Lung (tissue), 17 donors: ENCODE measurements at places on chromosomes 12 and 14.

- DNase-seq: no peak
Measured at GRCh38 chr14:54650959-54651351, 84.0 kb downstream of the SAMD4A start.

- no peak for DNase-seq
Measured at GRCh38 chr12:78340406-78340805, 509.7 kb downstream of the NAV3 start.

GRCh38 chr14:65308536-65308935 is 104.0 kb upstream of the FUT8 start:
- DNase-seq: no peak

DNA sequence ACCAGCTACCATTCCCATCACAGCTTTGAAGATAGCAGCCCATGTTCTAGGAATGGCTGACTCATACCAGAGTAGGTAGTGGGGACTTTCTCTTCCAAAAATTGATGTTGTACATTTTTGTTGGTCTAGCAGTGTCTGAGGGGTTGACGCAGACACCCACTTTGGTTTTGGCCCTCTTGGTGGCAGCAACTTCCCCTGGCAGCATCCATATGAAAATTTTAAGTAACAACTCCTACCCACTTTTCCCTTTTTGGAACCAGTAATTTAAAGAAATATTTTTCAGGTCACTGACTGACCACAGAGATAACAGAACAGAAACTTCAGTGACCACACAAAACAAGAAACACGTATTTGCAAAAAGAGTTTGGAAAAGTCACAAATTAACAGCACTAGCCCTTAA is 162.0 kb upstream of the TMCC3 start:
- no peak for DNase-seq

GRCh38 chr14:69501423-69501838 is 16.9 kb downstream of the PLEKHD1 start:
- DNase-seq: peak; percentile 80

DNA sequence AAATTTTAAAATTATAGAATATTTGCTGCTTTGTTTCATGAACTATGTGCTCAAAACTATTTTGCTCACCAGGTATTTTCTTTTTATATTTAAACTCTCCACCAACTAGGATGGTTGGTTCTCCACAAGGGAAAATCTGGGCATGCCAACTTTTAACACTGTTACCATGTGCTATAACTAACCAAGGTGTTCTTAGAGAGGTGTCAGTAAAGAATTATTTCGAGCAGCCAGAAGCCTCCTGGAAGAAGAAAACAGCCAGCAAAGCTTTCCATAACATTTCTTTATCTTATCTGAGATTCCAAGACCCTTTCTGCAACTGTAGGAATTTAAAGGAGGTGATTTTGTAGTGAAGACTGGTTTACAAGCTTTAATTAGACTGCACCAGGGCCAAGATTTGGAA is 97.3 kb downstream of the PRICKLE1 start:
- DNase-seq: no peak

DNA sequence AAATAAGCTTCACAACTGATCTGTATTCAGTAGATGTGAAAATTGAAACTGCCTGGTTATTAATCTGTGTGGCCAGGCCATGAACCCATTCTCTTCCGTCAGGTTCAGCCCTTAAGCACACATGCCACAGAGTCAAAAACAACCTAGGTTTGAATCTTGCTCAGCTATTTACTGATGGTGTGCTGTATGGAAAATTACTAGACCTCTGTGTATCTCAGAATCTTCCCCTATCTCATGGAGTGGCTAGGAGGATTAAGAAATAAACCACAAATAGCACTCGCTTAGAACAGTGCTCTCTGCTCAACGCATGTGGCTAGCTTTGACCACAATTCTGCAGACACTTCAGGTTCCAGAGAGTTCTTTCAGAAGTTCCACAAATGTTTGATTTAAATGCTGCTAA is 240.7 kb upstream of the PLEKHG7 start:
- no peak for DNase-seq

DNA sequence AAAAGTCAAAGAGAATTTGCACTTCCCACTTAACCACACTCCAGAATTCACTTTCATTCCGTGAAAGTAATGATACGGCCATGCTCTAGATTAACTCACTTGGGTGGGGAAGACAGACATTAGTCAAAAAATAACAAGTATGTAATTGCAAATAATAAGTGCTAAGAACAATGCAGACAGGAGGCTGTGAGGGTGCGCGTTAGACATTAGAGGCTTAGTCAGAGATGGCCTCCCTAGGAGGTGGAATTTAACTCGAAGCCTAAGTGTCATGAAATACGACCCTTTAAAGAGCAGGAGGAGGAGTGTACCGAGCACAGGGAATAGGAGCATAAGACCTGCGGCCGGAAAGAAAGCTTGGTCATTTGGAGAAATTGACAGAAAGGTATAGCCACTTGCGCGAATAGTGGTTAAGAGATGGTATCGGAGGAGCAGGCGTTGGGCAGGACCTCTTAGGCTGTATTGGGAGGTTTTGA is 628 bp downstream of the SNRPF start:
- peak; percentile 14 for DNase-seq

GRCh38 chr12:31783996-31784645 is 55.3 kb upstream of the AMN1 start:
- peak; percentile 18 for DNase-seq

GRCh38 chr14:52998376-52999015 is 47.6 kb upstream of the FERMT2 start:
- peak; percentile 57 for DNase-seq

GRCh38 chr14:76834241-76834661 is 8.0 kb downstream of the LRRC74A start:
- DNase-seq: no peak

DNA sequence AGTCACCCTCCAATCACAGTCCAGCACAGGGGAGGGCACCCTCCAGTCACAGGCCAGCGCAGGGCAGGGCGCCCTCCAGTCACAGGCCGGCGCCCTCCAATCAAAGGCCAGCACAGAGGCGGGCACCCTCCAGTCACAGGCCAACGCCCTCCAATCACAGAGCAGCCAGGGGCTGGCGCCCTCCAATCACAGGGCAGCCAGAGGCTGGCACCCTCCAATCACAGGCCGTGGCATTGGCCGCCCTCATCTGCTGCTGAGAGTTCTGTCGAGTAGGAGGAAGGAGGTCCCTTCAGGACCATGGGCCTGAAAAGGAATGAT is 26.6 kb downstream of the DDX51 start:
- DNase-seq: no peak

DNA sequence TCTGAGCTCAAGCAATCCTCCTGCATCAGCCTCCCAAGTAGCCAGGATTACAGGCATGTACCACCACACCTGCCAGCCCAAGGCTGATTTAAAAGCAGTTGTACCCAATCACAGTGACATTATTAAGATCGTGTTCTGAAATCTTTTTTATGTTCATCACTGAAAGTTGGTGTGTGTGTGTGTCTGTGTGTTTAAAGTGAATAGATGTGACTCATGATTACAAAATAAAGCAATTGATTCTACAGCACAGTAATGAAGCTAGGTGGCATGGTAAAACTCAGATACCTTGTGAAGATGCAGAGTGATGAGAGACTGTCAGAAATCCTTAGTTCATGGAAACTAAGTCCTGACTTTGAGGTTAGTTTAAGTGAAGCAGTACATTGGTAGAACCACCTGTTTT is 74.2 kb upstream of the ATP2B1 start:
- DNase-seq: no peak

DNA sequence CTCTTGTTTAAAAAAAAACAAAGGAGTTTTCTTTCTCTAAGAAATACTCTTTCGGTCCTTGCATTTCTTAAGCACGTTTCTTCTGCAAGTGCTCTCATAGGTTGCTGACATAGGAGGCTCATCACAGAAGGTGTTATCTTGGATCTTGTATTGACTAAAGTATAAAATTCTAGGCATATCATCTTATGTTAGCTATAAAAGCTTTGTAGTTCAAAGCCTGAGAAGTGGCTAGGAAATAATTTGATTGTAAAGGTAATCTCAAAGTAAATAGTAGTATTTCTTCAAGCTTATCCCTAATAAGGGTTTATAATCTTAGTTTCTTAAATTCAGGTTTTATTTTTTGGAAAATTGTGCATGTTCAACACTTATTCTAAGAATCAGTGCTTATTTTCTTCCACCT is 778.9 kb downstream of the TMTC2 start:
- no peak for DNase-seq

GRCh38 chr12:93705237-93705636 is 28.1 kb downstream of the CRADD start:
- DNase-seq: no peak

DNA sequence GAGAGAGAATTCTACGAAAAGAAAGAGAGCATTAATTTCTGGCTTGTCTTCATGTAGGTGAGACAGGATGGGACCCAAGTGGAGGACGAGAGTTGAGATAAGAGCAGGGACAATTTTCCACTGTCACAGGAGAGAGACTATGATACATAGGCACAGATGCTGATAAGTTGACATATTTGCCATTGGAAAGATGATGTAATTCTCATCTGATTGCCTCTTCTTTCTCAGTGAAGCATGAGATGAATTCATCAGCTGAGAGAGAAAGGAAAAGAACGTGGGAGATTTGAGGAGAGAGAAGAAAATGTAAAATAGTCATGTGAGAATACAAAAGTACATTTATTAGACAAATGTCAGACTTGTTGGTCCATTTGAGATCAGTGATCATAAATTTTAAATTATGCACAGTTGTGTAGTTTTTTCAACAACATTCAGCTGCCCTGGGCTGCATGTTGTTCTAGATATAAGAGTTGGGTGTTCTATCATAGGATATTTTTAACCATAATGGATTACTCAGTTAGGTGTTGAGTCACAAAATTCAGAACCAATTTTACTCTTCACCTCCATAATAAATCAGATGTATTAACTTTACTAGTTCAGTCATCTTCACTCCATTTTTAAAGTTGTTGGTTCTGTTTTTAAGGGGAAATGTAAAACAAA is 222.9 kb downstream of the DPY19L2 start:
- DNase-seq: no peak

DNA sequence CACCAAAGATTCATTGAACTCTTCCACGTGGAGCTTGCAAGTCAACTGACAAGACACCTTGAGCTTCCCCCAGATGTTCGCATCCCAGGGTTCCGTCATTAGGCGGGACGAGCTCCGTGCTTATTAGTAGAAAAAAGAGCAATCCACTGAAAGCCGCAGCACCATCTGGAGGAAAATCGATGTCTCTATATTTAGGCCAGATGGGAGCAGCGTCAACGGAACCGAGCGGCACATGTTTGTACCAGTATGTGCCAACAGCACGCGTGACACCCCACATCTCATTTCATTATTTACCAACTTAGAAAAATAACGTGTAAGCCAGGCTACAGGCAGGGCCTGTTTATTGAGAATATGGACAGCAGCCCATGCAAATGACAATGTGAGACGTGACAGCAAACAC is 45.8 kb upstream of the TMEM132D start:
- DNase-seq: no peak

GRCh38 chr14:32657081-32657480 is 281.6 kb upstream of the NPAS3 start:
- peak; percentile 50 for DNase-seq

DNA sequence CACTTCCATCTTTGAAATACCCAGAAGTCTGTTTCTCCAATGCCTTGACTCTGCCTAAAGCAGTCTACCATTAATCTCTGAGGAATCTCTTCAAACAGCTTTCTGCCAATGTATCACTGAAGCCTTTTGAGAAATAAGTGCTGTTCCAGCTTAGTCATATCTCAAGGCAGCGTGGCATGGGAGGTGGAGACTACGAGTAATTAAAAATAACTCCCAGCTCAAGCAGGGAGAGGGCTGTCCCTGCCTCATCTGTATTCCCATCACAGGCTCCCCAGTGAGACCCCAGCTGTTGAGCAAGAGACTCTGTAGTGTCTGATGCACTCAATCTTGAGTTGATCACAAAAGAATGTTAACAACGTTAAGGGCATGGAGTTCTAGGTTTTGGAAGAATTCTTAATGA is 700.6 kb downstream of the DIO2 start:
- no peak for DNase-seq

- peak; percentile 88 for DNase-seq
Measured at GRCh38 chr12:101939856-101940265, 62.5 kb downstream of the DRAM1 start.

DNA sequence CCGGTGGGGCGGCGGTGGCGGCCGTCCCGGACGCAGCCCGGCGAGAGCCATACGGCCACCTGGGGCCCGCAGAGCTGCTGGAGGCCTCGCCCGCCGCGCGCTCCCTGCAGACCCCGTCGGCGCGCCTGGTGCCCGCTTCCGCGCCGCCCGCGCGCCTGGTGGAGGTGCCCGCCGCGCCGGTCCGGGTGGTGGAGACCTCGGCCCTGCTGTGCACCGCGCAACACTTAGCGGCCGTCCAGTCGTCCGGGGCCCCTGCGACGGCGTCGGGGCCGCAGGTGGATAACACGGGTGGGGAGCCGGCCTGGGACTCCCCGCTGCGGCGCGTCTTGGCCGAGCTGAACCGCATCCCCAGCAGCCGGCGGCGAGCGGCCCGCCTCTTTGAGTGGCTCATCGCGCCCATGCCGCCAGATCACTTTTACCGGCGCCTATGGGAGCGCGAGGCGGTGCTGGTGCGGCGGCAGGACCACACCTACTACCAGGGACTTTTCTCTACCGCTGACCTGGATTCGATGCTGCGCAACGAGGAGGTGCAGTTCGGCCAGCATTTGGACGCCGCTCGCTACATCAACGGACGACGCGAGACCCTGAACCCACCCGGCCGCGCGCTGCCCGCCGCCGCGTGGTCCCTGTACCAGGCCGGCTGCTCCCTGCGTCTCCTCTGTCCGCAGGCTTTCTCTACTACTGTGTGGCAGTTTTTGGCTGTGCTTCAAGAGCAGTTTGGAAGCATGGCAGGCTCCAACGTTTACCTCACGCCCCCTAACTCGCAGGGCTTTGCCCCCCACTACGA is 716 bp downstream of the RIOX1 start:
- peak; percentile 35 for DNase-seq

- DNase-seq: peak; percentile 66
Measured at GRCh38 chr12:30823156-30823699, 68.5 kb upstream of the CAPRIN2 start.

- DNase-seq: no peak
Measured at GRCh38 chr12:110531741-110532333, 29.7 kb downstream of the RAD9B start.

DNA sequence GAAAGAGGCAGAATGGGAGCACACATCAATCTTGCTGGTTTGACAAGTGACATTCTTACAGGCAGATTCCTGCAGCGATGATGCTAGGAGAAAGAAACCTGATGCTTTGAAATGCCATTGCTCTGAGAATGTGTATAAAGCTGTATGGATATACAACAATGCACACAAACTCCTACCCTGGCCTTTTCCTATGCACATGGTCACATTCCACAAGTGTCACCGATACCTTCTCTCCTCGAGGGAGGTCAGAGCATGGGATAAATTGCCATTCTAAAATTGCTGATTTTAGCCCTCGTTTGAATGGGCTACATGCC is 11.9 kb downstream of the FGF6 start:
- DNase-seq: no peak
